GM13977 (cell line): ENCODE measurements at places on chromosomes 4 and X.

DNA sequence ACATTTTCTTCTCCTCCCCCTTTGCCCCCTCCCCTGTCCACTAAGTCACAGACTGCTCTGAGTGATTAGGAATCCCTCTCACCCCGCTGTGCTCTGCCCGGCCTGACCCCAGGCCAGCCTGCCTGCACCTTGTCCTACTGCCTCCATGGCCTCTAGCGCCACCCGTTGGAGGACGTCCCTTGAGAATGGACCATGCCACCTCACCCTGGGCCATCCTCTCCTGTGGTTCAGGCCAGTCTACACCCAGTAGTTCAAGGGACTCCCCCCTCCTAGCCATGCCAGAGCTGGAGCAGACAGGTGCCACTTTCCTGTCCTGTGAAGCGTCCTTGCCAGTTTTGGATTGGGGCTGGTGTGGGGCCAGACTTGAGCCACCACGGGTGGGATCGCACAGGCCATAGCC is 9.7 kb upstream of the IRAK1 start:
- no peak for DNase-seq

DNA sequence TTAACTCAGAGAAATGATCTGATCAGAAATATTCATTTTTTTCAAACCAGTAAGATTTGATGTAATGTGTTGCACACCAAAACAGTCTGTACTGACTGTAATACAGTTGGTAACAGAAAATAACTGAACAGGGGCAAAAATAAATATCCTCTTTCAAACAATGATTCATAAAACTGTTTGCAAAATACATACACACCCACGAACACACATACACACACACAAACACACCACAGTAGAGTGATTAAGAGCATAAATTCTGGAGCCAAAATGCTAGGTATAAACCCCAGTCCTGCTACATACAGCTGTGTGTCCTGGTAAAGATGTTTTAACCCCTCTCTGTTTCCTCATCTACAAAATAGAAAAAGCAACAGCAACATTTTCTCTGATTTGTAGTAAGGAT is 376.6 kb downstream of the PDGFC start:
- no peak for DNase-seq

GRCh38 chr4:104848597-104849225 is 298.0 kb upstream of the TET2 start:
- DNase-seq = no peak

DNA sequence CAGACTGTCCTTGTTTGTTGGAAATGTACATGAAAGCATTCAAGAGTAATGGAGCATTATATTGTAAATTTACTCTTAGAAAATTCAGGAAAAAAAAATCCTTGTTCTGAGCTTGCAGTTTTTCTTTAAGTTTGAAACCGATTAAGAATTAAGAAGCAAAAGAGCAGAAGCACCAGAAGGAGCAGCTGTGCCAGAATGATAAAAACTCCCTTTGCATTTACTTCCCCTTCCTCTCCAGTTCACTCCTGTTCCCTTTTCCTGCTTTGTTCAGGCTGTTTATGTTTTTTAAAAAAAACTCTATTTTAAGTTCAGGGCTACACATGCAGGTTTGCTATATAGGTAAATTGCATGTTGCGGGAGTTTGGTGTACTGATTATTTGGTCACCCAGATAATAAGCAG is 90.3 kb downstream of the ATOH1 start:
- no peak for DNase-seq

GRCh38 chr4:633976-634598 is 8.7 kb downstream of the PDE6B start:
- DNase-seq = no peak
